ENCODE measurements at places on chromosomes 12 and 14. TPM values are rescaled to one million over a fixed set of nuclear protein-coding genes. Genes with fewer than 3 reads are reported as not detected.

Gene TSPAN19
- not detected for total RNA-seq

Gene SERPINA3
- total RNA-seq = 24.2 TPM

Gene CLEC4D
- total RNA-seq = not detected

Gene CARMIL3
- total RNA-seq = 0.22 TPM

Gene PLD4
- total RNA-seq = 0.13 TPM

Gene CHGA
- total RNA-seq = not detected

Gene SIX1
- 95.4 TPM for total RNA-seq

Gene KIF26A
- 0.78 TPM for total RNA-seq

Gene CMA1
- total RNA-seq = not detected

Gene SELPLG
- total RNA-seq = 2.9 TPM

Gene CABP1
- not detected for total RNA-seq

Gene CHURC1
- 89.1 TPM for total RNA-seq

Gene GLIPR1L2
- total RNA-seq = 0.97 TPM

Gene RABGGTA
- total RNA-seq = 17.9 TPM

Gene ZC2HC1C
- total RNA-seq = 1.2 TPM

Gene BAG5
- 38.5 TPM for total RNA-seq

Gene ESRRB
- total RNA-seq = 0.13 TPM

Gene ETFBKMT
- 6.4 TPM for total RNA-seq

Gene TAOK3
- total RNA-seq = 35.5 TPM

Gene CPM
- total RNA-seq = 11.1 TPM

Gene TMTC1
- 127 TPM for total RNA-seq

Gene KCNMB4
- 0.13 TPM for total RNA-seq

Gene NELL2
- not detected for total RNA-seq

Gene PLA2G1B
- not detected for total RNA-seq

Gene SYT1
- 1.5 TPM for total RNA-seq

Gene EML5
- 0.13 TPM for total RNA-seq

Gene PLEKHD1
- total RNA-seq = under 0.01 TPM

Gene MED13L
- 243 TPM for total RNA-seq

Gene BEST3
- not detected for total RNA-seq

Gene RPGRIP1
- not detected for total RNA-seq

Gene TPI1
- total RNA-seq = 717 TPM

Gene PLCZ1
- not detected for total RNA-seq

Gene MMP17
- 1.3 TPM for total RNA-seq

Gene ABCD4
- total RNA-seq = 36.7 TPM

Gene PTPRB
- 0.32 TPM for total RNA-seq

Gene IL22
- not detected for total RNA-seq

Gene SLCO1B1
- not detected for total RNA-seq

Gene RIMBP2
- total RNA-seq = 0.91 TPM
